RKO (cell line): ENCODE measurements at places on chromosomes 6 and 20.

DNA sequence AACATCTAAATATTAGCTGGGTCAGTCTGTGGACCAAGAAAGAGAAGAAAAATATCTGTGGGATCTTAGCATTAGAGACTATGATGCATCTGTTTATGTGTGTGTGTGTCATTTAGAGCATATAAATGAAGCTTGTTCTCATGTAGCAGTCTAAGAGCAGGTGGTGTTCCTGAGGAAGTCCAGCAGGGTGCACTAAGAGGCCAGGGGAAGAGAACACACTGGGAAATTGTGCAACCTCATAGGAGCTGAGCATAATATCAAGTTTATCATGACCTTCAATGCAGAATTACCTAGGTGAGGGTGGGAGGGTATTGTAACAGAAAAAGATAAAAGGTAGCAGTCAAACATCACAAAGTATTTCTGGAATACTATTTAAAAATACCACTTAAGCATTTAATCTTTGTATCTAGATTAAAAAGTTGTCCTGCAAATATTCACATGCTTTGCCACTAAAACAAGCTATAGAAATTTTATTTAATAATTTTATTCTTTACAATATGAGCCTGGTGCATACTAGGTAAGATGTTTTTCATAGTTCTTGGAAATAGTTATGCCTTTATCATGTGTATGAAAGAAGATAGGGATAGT is 80.5 kb downstream of the SMPDL3A start:
- DNase-seq: peak; percentile 82

DNA sequence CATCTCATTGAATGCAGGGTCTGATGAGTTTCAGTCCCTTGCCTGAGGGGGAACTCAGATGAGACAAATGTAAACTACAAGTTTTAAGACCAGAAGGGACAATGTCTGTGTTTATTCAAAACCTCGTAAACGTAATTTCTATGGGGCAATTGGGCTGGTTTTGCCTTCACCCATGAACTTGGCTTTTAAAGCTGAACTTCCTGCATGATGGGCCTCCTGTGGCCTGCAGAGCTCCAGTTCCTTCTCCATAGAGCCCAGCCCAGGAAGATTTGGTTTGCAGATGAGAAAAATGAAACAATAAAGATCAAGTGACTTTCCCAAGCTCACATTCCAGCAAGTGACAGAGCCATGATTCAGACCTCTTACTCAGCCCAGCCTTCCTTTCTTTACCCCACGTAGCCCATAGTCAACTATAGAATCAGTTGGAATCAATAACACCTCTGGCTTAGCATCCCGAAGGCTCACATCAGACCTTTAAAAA is 612.3 kb downstream of the UTRN start:
- DNase-seq: peak; percentile 77

DNA sequence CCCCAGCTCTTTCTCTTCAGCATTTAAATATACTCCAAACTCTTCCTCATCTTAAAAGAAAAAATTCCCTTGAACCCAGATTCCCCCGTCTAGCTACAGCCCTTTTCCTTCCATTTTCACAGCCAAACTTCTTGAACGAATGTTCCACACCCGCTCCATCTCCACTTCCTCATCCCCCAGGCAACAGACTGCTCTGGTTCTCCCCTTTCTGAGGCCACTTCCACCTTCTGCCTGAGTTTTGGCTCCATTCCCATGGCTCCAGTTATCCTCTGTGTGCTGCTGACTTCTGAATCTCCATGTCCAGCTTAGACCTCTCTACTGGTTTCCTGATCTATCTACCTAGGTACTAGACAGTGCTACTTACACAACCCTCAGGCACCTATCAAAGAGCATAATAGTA is 106.4 kb downstream of the RALGAPA2 start:
- DNase-seq: no peak

GRCh38 chr20:18650224-18650623 is 62.4 kb downstream of the DTD1 start:
- no peak for DNase-seq

DNA sequence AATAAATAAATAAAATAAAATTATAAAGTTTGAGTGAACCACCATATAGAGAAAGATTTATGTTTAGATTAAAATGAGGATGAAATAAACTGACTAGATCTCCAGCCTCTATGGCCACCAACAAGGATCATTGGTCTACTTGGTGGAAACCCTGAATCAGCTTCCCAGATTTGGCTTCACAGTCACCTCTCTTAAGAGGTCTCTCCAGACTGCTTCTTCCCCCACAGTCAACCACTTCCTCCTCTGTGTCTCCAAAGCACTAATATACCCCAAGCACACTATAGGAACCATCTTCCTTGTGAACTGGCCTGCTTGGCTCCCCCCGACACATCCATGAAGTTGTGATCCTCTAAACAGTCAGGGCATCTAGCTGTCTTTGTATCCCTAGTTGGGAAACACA is 529.6 kb upstream of the RNF217 start:
- no peak for DNase-seq

- DNase-seq: no peak
Observed at GRCh38 chr20:35472209-35472608, 16.8 kb downstream of the CEP250 start.

DNA sequence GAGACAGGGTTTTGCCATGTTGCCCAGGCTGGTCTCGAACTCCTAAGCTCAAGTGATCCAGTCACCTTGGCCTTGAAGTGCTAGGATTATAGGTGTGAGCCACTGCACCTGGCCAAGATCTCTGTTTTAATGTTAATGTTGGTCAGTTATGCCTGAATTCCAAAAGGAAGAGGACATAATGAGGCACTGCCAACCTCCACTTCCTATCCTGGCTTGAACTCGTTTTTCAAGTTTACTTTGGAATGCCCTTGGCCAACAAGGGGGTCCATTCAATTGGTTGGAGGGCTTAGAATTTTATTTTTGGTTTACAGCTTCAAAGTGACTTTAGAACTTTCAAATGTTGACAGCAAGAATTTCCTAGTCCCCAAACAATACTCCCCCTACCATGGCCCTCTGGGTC is 29.8 kb downstream of the DNAAF9 start:
- DNase-seq: no peak

DNA sequence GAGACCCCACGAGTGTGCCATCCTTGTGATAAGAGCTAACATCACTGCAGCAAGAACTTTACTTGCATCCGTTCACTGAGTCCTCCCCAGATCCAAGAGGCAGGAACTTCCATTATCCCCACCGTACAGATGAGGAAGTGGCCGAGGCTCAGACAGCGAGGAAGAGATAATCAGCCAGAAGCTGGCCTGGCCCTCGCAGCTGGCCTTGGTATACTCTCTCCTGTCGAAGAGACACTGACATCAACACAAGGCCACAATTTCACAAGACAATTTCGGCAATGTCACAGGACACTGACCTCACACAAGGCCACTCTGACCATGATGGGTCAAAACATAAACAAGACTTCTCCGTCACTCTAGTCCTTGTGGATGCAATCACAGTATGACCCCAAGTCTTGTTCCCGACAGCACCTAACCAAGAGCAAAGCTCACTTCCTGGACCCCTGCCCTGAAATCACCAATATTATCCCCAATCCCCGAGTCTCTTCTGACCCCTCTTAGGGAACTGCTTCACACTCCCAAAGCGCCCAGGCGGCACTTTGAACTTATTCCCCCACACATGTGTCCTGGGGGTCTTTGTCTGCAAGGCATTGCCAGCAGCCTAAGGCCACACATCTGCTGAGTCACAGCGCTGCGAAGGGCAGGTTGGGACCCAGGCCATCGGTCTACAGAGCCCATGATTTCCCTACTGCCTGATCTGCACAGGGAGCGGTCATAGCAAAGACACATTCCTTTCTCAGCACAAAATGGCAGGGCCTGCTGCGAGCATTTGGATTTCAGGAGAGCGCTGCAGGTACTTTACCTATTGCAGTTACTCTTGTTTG is 14.8 kb upstream of the VAPB start:
- no peak for DNase-seq

- DNase-seq: no peak
Observed at GRCh38 chr20:44255942-44256341, 8.8 kb downstream of the GDAP1L1 start.

DNA sequence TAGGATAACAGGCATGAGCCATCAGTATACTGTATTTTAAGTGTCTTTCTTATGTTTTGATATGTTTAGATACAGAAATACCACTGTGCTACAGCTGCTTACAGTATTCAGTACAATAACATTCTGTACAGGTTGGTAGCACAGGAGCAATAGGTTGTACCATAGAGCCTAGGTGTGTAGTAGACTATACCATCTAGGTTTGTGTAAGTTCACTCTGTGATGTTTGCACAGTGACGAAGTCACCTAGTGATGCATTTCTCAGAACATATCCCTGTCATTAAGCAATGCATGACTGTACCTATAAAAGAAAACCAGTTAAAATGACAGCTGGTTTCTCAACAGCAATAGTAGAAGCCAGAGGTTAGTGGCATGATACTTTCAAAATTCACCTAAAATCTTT is 3.0 kb upstream of the ZBTB24 start:
- peak; percentile 41 for DNase-seq

DNA sequence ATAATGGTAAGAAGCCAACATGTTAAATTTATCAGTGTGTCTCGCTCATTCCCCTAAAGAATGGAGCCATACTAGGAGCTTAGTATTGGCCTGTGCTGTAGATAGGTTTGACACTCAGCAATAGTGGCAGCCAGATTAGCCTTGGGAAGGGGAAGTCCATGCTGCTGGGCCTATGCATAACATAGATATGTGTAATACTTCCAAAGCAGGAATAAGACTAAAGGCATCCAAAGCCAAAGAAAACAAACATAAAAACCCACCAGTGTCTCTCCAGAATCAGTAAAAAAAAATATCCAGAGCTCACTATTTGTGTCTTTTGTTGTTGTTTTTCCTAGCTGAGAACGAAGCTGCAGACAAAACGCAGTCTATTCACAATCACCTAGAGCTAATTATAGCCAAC is 104.2 kb upstream of the STXBP5 start:
- no peak for DNase-seq

GRCh38 chr6:27019651-27020552 is 227.6 kb upstream of the PRSS16 start:
- peak; percentile 97 for DNase-seq

DNA sequence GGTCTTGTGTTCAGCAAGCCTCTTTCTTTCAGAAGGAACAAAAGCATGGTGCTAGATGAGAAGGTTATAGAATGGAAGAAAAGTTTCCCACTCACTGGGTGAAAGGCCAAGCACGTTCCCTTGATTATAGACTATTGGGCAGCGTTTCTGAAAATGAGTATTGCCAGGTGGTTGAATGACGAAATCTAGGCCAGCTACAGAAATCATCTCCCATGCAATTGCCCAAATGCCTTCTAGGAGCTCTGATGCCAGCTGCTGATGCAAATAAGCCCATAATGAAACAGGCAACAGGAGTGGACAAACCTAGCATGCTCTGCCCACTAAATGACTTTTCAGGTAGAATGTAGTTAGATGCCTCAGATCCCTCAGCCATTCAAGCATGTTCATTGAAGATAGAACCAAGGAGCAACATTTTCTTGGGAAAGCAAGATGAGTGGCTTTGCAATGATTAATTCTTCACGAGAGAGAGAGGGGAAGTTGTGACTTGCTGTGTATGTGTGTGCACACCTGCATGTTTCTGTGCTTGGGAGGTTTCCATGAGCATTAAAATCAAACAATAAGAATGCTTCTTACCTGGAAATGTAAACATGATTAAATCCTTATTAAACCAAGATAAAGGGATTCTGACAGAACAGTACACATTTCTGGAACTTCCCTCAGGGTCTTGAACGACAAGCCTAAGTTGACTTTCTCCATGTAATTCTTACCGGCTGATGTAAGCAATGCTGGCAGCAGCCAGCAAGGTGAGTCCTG is 43.6 kb downstream of the ADTRP start:
- no peak for DNase-seq

DNA sequence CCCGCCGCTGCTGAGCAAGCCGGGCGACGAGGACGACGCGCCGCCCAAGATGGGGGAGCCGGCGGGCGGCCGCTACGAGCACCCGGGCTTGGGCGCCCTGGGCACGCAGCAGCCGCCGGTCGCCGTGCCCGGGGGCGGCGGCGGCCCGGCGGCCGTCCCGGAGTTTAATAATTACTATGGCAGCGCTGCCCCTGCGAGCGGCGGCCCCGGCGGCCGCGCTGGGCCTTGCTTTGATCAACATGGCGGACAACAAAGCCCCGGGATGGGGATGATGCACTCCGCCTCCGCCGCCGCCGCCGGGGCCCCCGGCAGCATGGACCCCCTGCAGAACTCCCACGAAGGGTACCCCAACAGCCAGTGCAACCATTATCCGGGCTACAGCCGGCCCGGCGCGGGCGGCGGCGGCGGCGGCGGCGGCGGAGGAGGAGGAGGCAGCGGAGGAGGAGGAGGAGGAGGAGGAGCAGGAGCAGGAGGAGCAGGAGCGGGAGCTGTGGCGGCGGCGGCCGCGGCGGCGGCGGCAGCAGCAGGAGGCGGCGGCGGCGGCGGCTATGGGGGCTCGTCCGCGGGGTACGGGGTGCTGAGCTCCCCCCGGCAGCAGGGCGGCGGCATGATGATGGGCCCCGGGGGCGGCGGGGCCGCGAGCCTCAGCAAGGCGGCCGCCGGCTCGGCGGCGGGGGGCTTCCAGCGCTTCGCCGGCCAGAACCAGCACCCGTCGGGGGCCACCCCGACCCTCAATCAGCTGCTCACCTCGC is 1.5 kb downstream of the ARID1B start:
- DNase-seq: peak; percentile 46

GRCh38 chr20:21280522-21281016 is 22.6 kb upstream of the XRN2 start:
- DNase-seq: no peak

DNA sequence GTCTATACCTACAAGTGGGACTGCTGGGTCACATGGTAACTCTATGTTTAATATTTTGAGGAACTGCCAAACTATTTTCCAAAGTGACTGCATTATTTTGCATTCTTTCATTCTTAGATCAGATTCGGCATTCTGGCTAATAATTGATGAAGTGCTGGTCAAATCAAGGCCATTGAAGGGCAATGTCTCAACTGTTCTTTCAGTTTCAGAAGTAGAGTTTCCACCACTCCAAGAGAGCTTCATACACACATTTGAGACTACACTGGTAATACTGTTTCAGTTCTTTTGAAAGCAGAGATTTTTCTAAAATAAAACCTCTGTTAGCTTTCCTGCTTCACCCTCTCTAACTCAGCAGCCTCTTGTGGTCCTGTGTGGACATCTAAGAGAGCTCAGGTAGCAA is 154.5 kb downstream of the CFAP61 start:
- DNase-seq: no peak

- DNase-seq: no peak
Observed at GRCh38 chr6:123203928-123204327, 207.9 kb downstream of the CLVS2 start.

GRCh38 chr6:131787079-131787478 is 20.7 kb upstream of the ENPP1 start:
- no peak for DNase-seq

GRCh38 chr20:60695226-60696000 is 556.6 kb upstream of the CDH4 start:
- peak; percentile 71 for DNase-seq

- no peak for DNase-seq
Observed at GRCh38 chr6:1402868-1403267, 13.5 kb downstream of the FOXF2 start.

DNA sequence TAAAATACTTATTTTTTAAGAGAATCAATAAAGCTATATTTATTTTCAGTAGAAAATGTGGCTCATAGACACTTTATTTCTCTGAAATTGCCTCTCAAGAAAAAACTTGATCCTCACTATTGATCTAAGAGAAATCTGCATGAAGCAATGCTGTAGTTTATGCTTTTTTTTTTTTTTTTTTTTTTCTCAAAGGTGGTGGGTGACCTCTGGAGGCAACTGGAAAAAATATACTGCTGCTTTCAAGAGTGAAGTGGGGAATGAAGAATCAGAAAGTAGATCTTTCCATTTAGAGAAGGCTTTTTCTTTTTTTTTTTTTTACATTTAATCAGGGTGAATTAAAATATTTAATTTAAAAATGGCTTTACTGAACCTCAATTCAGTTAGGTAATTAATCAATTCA is 169.3 kb downstream of the SLC16A10 start:
- DNase-seq: no peak

- no peak for DNase-seq
Observed at GRCh38 chr20:57701090-57701489, 8.7 kb downstream of the PMEPA1 start.
